Suppressor macrophage treated with lipopolysaccharide for 4 hours (primary cell): ENCODE measurements at places on chromosomes 5 and 9.

DNA sequence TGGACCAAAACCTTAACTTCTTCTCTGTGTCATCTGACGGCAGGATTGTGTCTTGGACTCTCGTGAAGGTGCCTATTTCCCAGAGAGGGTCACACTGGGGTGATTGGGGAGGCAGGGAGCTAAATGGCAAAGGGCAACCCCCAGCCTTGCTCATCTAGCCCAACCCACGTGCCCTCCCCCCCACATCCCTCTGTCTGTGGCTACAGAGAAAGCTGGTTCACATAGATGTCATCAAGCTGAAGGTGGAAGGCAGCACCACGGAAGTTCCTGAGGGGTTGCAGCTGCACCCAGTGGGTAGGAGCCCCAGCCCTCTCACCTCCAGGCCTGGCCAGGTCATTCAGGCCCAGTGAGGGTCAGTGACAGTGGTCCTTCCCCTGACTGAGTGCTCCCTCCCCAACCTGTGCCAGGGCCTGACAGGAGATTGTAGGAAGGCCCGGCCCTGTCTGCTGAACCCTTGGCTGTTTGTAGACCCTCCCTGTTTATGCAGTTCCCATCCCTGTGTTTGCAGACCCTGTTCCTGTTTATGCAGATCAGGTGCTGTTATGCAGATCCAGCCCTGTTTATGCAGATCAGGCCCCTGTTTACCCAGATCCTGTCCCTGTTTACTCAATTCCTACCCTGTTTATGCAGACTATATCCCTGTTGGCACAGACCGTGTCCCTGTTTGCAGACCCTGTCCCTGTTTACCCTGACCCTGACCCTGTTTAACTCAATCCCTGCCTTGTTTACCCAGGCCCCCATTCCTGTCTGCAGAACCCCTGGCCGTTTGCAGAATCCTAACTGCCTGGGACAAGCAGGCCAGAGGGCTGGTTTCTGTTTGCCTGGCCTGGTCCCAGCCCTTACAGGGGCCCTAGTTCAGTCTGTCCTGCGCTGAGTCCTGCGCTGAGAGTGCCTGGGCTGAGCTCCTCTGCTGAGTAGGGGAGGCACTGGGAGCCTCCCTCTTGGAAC, 10.4 kb downstream of the ENHO start:
- no peak for DNase-seq

DNA sequence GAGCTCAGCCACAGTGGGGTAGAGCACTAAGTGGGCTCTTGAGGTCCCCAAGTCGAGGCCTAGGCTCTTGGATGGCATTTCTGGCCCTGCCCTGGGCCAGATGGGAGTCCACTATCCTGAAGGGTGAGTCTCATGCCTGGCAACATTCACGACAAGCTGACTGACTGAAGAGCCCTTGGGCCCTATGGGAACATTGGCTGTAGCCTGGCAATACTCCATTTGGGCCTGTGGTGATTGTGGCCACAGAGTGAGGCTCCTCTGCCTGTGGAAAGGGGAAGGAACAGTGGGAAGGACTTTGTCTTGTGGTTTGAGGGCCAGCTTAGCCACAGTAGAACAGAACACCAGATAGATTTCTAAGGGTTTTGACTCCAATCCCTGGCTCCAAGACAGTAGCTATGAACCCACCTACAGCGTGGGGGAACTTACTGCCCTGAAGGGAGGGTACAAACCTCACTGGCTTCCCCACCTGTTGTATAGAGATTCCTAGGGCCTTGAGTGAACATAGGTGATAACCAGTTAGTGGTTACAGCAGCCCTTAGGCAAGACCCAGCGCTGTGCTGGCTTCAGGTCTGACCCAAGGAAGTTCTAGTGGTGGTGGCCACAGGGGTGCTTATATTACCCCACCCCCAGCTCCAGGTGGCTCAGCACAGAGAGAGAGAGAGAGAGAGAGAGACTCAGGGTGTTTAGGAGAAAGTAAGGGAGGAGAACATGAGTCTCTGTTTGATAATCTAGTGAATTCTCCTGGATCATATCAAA, 72.4 kb downstream of the KIAA0825 start:
- peak; percentile 37 for DNase-seq

- DNase-seq: no peak
Observed at GRCh38 chr9:17926246-17926645, 347.4 kb downstream of the SH3GL2 start.

DNA sequence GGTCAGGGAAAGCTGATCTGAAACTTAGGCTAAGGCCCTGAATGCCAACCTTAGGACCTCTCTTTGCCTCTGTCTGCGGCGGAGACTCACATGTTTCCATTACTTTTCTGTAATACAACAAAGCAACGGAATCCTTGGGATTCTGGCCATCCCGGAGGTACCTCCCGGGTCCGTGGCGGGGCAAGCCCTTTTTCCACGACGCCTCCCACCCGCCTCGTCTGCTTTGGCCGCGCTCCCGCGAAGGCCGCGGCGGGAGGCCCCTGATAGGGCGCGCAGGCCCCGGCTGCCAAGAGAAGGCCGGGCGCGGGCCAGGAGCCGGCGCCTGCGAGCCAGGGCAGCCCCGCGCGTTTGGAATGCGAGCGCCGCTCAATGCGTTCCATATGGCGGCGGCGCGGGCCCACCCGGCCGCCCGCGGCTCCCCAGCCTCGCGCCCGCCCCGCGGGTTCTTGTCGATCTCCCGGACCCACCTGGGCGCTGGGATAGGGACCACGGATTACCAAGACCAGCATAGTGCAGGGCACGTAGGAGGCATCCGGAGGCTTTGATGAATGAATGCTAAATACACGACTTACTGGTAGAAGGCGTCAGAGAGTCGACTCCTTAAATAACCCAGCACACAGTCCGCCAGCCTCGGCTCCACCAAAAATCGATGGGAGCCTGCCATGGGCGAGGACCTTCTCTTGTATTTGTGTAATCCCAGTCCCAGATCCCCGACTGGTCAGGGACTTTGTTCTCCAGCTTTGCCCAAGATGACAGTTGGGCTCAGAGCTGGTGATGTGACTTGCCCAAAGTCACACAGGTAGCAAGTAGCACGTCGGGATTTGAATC, 17.5 kb upstream of the PHF19 start:
- no peak for DNase-seq

- no peak for DNase-seq
Observed at GRCh38 chr5:168226012-168226411, 65.4 kb upstream of the WWC1 start.

- DNase-seq: peak; percentile 9
Observed at GRCh38 chr5:141637123-141637766, 448 bp downstream of the RELL2 start.

DNA sequence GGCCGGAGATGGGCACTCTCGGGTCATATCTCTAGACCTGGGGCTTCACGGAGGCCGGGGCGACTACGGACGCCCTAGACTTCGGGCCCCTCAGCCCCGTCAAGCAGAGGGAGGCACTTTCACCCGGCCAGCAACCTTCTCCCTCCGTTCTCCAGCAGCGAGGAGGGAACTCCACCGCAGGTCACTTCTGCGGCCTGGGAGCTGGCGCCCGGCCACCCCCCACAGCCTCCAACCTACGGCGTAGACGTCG, 201 bp downstream of the DOLK start:
- DNase-seq: no peak

DNA sequence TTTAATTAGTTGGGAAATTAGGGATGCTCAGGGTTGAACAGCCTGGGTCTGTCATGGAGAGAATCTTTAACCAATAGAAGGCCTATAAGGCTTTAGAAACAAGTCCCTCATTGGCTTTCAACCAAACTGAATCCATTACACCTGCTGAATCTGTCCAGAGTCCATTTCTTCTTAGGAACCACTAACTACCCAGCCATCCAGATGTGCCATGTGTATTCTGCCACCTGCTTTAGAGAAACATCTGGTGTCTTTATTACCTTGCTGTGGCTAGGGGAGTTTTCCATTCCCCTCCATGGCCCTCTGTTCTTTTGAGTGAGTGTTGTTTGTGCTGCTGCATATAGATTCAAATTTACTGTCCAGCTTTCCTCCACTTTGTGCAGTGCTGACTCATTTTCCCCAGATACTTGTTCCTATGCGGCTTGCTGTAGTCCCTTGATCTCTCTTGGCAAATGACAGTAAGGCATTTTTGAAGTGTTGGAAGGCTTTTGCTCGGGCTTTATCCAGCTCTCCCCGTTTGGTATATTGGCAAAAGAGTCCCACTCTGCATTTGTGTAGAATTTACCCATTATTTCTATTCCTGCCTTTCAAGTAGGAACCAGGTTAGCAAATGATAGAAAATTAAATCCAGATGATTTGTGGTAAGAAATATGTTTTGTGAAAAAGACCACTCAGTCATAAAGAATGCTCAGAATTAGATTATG, 54.6 kb downstream of the NLN start:
- no peak for DNase-seq

DNA sequence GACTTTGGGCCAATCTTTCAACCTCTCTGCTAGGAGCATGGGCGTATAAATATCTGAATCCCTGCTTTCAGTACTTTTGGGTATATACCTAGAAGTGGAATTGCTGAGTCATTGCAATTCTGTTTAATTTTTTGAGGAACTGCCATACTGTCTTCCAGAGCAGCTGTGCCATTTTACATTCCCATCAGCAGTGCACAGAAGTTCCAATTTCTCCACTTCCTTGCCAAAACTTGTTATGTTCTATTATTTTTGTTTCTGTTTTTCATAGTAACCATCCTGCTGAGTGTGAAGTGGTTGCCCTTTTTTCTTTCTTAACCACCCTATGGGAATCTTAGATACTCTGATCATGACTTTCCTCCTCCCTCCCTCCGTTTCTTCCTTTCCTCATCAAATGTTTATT, 11.1 kb upstream of the CCIN start:
- peak; percentile 45 for DNase-seq

DNA sequence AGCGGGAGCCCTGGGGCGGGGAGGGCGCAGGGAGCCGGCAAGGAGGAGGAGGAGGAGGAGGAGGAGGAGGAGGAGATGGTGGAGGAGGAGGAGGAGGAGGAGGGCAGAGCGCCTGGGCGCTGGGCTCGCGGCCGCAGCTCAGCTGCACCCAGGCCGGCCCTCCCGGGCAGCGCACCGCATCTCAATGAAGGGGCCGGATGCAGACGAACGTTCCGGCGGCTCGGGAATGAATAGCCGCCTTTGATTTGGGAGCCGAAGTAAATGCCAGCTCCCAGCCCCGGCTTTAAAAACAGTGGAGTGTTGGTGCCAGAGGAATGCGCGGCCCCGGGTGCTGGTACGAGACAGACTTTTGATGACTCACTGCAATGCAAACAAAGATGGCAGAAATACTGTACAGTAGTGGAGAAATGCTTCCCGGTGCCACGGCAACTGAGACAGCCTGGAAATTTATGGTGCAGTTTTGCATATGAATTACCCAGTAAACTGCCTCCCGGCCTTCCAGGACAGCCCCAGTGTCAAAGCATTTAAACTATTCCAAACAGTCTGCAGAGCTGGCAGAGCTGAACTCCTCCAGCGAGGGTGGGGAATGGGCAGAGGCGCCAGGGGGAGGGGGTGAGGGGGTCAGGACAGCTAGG, 43.1 kb downstream of the NACC2 start:
- peak; percentile 78 for DNase-seq

DNA sequence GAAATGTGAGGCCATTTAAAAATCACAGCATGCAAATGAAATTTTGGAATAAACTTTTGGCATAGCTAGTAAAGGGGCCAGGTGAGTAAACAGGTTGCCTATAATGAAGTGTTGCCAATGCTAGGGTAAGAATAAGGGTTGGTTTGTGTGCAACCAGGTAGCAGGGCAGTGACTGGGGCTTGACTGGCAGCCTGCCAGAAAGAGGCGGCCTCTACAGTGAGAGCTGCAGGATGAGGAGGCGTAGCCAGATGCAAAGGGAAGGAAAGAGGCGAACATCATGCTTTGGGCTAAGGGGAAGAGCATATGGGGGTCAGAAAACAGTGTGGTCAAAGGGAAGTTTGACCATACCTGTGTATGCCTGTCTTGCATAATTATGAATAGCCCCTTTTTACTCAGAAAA, 70.6 kb downstream of the MAST4 start:
- DNase-seq: no peak

DNA sequence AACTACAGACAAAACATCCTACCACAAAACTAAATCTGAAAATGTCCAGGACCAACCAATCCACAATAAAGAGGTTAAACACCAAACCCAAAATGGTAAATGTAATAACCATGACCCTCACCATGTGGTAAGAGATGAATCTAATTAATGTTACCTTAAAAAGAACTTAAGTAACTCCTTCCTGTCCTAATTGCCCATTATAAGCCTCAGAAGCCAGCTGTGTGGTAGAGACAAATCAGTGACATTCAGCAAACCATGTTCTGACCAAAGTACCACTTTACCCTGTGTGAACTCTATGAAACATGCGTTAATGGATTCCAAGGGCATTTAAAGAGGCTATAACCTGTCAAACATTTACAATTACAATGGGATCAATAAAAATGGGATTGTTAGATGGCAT, 25.0 kb downstream of the LPAR1 start:
- DNase-seq: no peak

DNA sequence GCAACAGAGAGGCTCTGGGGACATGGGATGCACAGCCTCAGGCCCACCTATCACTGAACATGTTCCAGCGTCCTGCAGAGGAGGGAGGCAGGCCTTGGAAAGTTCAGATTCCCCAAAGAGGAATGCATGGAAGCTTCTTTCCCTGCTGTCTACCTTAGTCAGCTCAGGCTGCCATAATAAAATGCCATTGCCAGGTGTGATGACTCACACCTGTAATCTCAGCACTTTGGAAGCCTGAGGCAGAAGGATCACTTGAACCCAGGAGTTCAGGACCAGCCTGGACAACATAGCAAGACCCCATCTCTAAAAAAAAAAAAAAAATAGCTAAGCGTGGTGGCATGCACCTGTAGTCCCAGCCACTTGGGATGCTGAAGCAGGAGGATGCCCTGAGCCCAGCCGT, 24.5 kb upstream of the TOR1B start:
- no peak for DNase-seq

DNA sequence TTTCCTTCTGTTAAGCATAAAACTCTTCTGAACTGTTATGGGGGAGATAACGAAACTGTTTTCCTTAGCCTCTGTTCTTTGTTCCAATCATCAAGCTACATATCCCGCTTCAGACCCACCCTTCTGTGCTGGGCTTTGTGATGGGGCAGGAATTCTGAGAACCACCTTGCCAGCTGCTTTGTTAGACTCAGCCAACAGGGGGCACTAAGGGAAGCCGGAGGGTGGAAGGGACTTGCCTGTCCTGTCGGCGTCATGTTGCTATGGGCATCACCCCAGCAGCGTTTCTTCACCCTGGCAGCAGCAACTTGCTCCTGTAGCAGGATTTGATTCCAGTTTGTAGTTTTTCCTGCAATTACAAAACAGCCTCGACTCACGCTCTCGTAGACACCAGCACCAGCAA, 169.1 kb downstream of the CAAP1 start:
- peak; percentile 18 for DNase-seq
